PC-3 (cell line): ENCODE measurements at places on chromosomes 12 and 14. TPM values are rescaled to one million over a fixed set of nuclear protein-coding genes. Genes with fewer than 3 reads are reported as not detected.

Gene LTBP2
- total RNA-seq = 17.4 and 18.1 TPM in 2 replicates

Gene OR4Q3
- not detected in 2 replicates for total RNA-seq

DNA sequence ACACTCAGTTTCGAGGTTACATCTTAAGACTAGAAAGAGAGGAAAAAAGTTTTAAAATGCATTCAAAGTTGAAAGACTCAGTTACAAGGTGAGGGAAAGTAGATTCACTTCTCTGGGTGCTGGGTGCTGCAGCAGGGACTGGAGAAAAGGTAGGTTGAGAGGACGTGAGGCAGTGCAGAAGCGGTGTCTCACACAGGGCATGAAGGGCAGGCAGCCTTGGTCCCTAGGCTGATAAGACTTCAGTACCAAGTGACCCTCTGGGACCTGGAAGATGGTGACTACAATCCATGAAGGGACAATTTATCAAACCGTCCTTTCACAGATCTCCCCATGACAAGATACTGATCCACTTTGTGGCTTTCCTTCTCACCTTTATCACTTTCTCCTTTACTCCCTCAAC lies 22.5 kb upstream of the UTP20 start:
- no peak for DNase-seq

Gene NKX2-1
- total RNA-seq = not detected in 2 replicates

- no peak for DNase-seq
These were observed 169.2 kb upstream of the SOX5 start for GRCh38 chr12:24118668-24119067.

DNA sequence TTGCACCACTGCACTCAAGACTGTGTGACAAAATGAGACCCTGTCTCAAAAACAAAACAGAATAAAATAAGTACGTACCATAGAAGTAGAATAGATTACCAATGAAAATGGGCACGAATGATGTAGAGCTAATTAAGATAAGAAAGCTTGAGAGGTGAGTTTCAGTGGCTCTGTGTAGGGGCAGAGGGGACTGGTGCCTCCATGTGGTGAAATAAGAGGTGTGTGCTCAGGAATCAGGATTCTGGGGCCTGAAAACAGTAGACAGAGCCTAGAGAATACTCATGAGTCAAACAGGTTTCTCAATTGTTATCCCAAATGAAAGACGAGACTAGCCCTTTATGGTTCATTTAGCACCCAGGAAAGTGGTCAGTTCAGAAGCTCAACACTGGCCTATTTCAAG lies 1145.1 kb downstream of the FLRT2 start:
- no peak for DNase-seq

GRCh38 chr12:120909633-120910298 lies 5.6 kb upstream of the SPPL3 start:
- DNase-seq = no peak

- DNase-seq = no peak
These were observed 191.2 kb downstream of the AEBP2 start for GRCh38 chr12:19630536-19630935.

DNA sequence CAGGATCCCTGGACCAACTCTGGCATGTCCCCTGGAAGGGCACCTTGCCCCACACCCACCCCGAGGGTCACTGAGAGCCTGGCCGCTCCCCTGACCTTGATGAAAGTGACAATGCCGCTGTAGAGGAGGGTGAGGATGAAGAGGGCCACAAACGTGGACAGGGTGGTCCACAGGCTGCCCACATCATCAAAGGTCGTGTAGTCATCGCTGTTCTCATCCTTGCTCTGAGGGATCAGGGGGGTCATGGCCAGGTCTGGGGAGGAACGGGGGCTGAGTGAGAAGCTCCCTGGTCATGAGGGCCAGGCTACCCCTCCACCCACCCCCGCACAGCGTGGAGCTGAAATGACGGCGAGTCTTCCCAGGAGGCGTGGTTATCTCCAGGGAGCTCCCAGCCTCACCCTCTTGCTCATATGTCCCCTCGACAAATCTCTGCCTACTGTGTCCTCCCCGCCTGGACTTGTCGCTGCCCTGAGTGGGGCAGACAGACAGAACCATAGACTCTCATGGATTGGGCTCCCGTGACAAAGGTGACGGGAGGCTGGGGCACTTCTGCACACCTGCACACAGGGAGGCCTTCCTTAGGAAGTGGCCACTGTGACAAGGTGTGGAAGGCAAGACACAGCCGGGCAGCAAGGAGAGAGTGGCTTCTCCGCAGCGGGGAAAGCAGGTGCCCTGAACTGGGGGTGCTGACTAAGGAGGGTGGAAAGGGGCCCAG lies 311.1 kb downstream of the TMEM121 start:
- no peak for DNase-seq

DNA sequence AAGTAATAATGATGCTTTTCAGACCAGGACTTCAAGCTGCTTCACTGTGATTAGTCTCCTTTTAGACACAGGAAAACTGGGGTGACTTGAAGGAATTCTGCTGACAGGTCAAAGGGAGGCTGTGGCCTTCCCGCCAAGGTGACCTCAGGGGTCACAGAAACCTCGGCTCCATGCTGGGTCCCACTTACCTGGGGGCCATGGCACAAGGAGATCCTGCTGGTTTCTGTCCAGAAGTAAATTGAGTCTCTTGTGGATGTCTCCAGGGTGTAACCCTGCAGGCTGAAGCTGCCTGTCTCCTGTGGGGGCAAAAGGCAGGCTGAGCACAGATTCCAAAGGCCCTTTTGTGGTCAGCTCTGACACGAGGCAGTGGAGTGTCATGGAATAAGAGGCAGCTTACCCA lies 138.7 kb upstream of the MED13L start:
- no peak for DNase-seq

- DNase-seq = no peak
These were observed 163.6 kb downstream of the RIMBP2 start for GRCh38 chr12:130552483-130552996.

DNA sequence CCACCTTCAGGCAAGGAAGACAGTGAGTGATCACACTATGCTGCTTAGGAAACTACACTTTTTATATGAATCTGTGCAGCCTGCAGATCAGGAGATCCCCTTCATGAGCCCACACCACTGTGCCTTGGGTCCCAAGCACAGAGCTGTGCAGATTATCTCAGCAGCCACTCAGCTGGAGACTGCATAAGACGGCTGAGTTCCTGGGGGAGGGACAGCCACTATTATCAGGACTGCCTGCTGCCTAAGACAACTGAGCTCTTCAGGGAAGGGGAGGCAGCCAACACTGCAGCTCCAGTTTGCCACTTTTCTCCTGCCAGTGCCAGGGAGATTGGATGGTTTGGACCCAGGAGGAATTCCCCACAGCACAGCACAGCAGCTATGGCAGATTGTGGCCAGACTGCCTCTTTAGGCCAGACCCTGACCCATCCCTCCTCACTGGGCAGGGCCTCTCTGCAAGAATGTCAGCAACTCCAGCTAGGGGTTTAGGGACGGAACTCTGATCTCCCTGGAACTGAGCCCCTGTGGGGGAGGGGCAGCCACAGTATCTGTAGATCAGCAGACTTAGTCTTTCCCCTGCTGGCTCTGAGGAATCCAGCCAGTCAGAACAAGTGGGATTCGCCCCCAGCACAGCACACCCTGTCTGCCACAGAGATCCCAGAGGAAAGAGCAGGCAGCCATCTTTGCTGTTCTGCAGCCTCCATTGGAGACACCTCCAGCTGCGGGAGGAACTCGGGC lies 141.3 kb downstream of the KLHL28 start:
- DNase-seq = no peak

DNA sequence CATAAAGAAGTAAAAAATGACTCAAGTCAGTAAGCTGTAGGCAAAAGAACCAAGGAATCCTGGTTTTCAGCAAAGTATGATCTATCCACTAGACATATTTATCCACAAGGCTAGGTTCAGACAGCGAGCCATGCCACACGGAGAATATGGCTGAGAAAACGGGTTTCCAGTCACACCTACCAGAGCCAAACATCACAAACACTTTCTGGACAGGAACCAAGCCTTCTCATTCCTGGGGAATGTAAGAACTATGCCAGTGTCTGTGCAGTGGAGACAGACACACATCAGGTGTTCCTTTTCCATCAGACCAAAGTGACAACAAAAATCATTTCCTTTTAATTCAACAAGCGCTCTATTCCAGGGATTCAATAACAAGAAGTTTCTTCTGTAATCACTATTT lies 41.1 kb downstream of the AREL1 start:
- DNase-seq = peak; percentile 94

GRCh38 chr12:65510584-65511050 lies 232.1 kb downstream of the MSRB3 start:
- no peak for DNase-seq

DNA sequence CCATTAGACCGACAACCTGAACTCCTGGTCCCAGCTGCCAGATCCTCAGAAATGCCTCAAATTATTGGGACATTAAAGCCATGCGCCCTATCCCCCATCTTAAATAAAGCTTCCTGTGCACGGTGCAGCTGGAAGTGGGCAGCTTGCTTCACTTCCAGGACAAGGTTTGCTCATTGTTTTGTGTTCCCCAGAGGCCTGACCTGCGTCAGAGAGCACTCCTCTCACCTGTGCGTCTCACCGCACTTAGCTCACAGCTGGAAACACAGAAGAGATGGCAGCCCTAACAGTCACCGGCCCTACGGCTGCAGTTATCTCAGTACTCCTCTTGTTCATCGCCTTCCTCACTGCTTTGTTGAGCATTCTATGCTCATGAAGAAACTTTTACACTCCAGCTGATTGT lies 135.5 kb downstream of the ANO2 start:
- peak; percentile 17 for DNase-seq

GRCh38 chr14:35362911-35363374 lies 41.6 kb downstream of the NFKBIA start:
- no peak for DNase-seq

Gene INHBE
- not detected in 2 replicates for total RNA-seq

Gene LRRC10
- total RNA-seq = not detected in 2 replicates

GRCh38 chr12:131912518-131913274 lies 16.4 kb upstream of the PUS1 start:
- peak; percentile 86 for DNase-seq

GRCh38 chr12:75378354-75378753 lies 12.5 kb upstream of the GLIPR1L2 start:
- no peak for DNase-seq

Gene SVOP
- not detected in 2 replicates for total RNA-seq

DNA sequence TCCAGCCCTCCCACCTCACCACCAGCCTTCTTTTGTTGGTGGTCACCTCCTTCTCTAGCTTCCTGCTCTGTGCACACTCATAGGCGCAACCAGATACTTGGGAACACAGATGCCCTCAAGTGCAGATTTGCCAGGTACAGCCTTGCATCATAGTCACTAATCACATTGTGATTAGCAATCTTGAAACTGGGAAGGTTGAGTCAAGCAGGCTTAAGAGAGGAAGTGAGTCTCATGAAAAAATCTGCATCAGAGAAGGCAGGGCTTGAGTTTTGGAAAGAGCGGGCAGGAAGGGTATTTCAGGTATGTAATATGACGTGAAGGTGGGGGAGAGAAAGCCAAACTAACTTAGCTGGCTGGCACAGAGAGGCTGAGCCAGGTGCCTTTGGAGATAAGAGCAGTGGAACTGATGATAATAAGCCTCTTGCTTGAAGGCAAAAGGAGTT lies 2.7 kb upstream of the RABGGTA start:
- DNase-seq = peak; percentile 78

Gene GDF3
- total RNA-seq = not detected in 2 replicates

GRCh38 chr12:20144341-20144740 lies 224.0 kb upstream of the PDE3A start:
- DNase-seq = no peak

Gene DDN
- total RNA-seq = 3.5 and 5.6 TPM in 2 replicates

GRCh38 chr14:91464615-91465205 lies 45.4 kb downstream of the PPP4R3A start:
- DNase-seq = no peak

- no peak for DNase-seq
These were observed 271.2 kb downstream of the PDZRN4 start for GRCh38 chr12:41459111-41459905.

DNA sequence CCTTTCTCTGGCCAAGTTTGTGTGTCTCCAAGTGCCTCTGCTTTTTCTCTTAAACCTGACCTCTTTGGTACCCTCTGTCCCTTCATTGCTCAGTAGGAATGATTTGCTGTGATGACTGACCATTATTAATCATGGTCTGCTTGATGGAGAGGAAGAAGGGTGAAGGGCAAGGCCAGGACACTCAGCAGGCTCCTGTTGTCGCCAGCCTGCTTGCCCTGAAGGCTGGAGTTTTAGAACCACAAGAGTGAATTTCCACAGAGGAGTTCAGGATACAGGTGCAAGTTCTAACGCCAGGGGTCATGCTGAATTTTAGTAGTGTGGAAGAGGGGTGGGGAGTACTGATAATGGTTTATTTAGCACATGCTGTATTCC lies 2.8 kb upstream of the ITGA5 start:
- DNase-seq = no peak

GRCh38 chr14:100027771-100028490 lies 37.3 kb upstream of the EVL start:
- no peak for DNase-seq

Gene OR6C70
- not detected in 2 replicates for total RNA-seq

DNA sequence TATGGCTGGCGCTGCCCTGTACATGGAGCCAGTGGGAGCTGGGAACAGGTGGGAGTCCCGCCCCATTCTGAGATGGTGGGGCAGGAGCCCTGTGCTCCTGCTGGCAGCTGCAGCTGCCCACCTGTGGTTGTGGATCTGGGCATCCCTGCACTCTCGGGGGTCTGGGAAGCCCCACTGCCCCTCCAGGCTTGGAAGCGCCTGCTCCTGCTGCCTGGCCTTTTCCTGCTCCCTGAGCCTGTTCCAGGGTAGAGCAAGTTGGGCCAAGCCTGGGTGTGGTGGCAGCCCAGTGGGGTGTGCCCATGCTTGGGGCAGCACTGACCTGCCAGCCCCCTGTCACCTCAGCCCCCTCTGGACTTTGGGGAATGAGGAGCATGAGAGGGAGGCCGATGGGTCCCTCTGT lies 104.0 kb downstream of the MNAT1 start:
- DNase-seq = no peak

GRCh38 chr12:130838951-130839769 lies at the start of gene STX2:
Gene STX2, minus strand, starts transcription at chr12:130839250. Its CDS starts 151 bp downstream, at chr12:130839099.
- DNase-seq = peak; percentile 90

DNA sequence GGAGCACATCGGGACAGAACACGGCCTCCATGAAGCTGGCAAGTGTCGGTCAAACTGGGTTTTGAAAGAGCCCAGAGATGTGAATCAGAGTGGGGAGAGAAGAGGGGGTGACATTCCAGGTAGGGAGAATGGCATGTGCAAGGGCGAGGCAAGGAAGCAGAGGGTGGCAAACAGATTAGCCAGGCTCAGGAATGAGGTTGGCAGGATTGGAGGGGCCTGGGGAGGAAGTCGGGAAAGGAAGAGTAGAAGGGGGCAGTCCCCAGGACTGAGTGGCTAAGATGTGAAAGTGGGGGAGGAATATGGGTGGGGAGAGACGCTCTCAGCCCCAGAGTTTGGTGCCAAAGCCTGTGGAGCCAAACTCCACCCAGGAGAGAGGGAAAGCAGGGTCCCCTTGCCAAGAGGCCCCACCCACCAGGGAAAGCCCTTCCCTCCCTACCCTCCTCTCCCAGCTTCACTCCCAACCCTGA lies 5.5 kb upstream of the HDAC7 start:
- DNase-seq = peak; percentile 64

Gene KRT2
- 0.23 TPM in 1 of 2 replicates, not detected in the other for total RNA-seq
